ENCODE measurements at places on chromosomes 2 and 18. TPM values are rescaled to one million over a fixed set of nuclear protein-coding genes. Genes with fewer than 3 reads are reported as not detected.

Gene CD8B2
- not detected for total RNA-seq

Gene SERPINB10
- total RNA-seq = not detected

Gene IHH
- total RNA-seq = 0.22 TPM

DNA sequence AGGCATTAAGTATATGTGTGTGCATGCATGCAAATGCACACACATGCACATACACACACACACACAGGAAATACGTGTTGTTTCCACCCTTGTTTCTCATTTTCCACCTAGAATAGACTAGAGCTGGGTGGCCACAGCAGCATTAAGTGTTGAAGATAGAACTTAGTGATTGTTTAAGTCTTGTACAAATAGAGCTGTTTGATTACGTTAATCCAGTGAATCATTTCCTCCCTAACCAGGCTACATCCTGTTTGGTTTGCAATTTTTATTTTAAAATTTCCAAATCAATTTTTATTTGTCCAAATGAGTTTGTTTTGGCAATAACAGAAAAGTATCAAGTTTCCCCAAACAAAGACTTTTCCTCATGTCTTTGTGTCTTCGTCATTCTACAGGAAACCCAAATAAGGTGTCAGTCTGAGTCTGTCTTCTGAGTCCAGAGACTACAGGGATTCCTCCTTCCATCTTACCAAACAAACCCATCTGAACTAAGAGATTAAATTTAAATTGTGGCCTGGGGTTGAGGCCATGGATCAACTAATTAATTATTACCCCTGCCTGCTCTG lies 74.6 kb upstream of the GALNT5 start:
- H3K36me3 ChIP-seq = no peaks in the 10 kb centered on the region
- H3K27ac ChIP-seq = no peak overlapping the region
- H3K4me3 ChIP-seq = no peak overlapping the region
- no peaks in the 10 kb centered on the region for H3K27me3 ChIP-seq
- H3K4me1 ChIP-seq = no peaks in the 10 kb centered on the region

DNA sequence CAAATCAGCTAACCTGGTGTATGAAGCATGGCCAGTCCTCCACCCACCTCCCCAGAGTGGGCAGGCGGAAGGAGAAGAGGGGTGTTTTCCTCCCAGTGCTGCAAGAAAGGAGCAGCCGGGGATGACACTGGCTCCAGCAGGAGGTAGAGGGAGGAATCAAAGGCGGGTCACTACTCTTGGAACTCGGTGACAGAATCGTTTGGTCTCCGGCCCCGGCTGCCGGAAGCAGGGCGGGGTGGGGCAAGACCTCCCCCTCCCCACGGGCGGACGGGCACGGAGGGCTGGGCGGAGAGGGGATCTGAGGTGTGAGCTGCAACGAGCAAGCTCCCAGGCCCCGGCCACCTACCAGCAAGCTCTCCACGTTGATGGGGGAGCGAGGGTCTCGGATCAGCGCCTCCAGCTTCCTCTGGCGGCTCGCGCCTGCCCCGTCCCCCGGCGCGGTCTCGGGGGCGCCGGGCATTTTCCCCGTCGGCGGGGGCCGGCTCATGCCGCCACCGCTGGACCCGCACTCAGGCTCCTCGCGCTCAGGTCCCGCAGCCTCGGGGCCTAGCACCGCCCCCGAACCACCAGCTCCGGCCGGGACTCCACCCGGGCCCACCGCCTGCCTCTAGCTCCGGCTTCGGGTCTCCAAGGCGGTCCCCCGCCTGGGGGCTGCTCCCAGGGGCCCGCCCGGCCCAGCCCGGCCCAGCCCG lies 640 bp downstream of the ROCK2 start:
- H3K36me3 ChIP-seq = no peaks in the 10 kb centered on the region
- peak; percentile 52 for DNase-seq
- H3K4me1 ChIP-seq = peaks cover 19% of the 10 kb centered on the region
- H3K27ac ChIP-seq = peak overlapping the region; percentile 67

DNA sequence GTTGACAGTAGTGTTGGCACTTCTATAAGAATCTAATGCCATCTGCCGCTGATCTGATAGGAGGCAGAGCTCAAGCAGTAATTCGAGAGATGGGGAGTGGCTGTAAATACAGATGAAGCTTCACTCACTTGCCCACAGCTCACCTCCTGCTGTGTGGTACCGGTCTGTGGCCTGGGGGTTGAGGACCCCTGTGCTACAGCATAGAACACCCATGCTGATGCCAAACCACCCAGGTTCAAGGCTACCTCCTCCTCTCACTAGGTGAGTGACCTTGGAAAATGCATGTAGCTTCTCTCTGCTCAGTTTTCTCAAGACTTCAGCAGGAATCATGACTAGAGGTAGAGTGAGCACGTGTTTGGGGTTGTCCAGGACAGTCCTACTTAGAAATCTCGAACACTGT lies 263.4 kb downstream of the SH3BP4 start:
- peaks cover 10% of the 10 kb centered on the region for H3K27me3 ChIP-seq
- no peak for DNase-seq
- no peaks in the 10 kb centered on the region for H3K36me3 ChIP-seq
- H3K4me3 ChIP-seq = no peak overlapping the region
- no peak overlapping the region for H3K27ac ChIP-seq

GRCh38 chr2:9805435-9806297 lies 37.6 kb upstream of the TAF1B start:
- H3K36me3 ChIP-seq = no peaks in the 10 kb centered on the region
- no peak for DNase-seq
- no peaks in the 10 kb centered on the region for H3K4me1 ChIP-seq
- no peak overlapping the region for H3K4me3 ChIP-seq
- no peaks in the 10 kb centered on the region for H3K27me3 ChIP-seq

DNA sequence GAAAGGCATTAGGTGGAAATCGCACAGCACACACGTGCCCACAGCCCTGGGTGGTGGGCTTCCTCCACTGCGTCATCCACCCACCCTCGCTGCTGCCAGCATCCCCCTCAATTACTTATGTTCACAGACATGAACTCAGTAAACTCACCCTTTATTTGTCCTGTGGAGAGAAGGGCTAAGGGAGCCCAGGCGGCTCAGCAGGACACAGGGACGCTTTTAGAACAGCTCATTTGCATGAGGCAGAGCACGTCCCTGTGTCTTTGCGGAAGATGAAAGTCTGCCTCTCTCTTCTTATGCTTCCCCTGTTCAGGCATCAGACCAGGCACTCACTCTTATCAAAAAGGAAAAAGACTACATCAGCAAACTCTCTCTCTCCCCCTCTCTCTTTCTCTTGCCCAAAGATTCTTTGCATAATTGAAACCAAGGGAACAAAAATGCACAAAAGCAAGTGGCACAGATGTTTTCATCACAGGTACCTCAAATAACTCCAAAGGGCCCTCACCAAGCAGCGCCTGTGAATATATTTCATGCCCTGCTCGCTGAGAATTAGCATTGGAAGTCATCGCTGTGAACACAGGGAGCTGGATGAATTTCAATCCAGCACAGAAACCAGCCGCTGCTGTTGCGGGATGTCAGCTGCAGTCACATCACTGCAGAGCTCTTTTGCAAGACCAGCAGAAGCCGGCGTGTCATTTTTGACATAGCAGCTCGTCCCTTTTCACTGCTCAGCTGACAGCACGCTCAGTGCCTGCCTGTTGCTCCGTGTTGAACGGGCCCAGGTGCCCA lies 376.3 kb upstream of the MYT1L start:
- H3K4me1 ChIP-seq = no peaks in the 10 kb centered on the region
- no peak for DNase-seq
- H3K27ac ChIP-seq = no peak overlapping the region
- no peaks in the 10 kb centered on the region for H3K27me3 ChIP-seq

- no peak for DNase-seq
- H3K36me3 ChIP-seq = no peaks in the 10 kb centered on the region
- peaks cover 10% of the 10 kb centered on the region for H3K27me3 ChIP-seq
- H3K4me3 ChIP-seq = no peak overlapping the region
Measured at GRCh38 chr2:126899616-126900185, 1.0 kb downstream of the TEX51 start.

GRCh38 chr18:37575646-37576045 lies 10.0 kb upstream of the CELF4 start:
- H3K36me3 ChIP-seq = no peaks in the 10 kb centered on the region
- H3K27ac ChIP-seq = no peak overlapping the region
- H3K4me1 ChIP-seq = no peaks in the 10 kb centered on the region
- H3K4me3 ChIP-seq = no peak overlapping the region

DNA sequence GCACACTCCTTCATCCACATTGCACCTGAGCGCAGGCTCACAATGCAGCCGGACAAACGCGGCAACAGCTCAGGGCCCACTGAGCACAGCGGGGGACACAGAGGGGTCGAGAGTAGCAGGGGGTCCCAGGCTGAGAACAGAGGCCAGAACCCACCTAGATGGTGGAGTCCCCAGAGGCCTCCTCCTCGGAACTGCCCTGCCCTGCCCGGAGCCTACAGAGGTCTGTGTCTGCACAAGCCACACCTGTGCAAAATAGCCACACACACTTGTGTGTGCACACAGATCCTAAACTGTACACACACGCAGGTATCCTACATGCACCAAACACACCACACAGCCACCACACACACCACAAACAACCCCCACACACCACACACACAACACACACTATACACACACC lies 72.8 kb downstream of the TMEM18 start:
- no peak overlapping the region for H3K27ac ChIP-seq
- DNase-seq = no peak
- peaks cover 8% of the 10 kb centered on the region for H3K27me3 ChIP-seq

- no peak overlapping the region for H3K27ac ChIP-seq
- DNase-seq = no peak
- H3K27me3 ChIP-seq = no peaks in the 10 kb centered on the region
- H3K36me3 ChIP-seq = no peaks in the 10 kb centered on the region
Measured at GRCh38 chr18:48762836-48763718, 187.7 kb downstream of the SMAD7 start.

GRCh38 chr2:207683879-207684627 lies 27.4 kb upstream of the CCNYL1 start:
- no peaks in the 10 kb centered on the region for H3K27me3 ChIP-seq
- H3K4me1 ChIP-seq = no peaks in the 10 kb centered on the region
- no peak for DNase-seq
- H3K27ac ChIP-seq = no peak overlapping the region

DNA sequence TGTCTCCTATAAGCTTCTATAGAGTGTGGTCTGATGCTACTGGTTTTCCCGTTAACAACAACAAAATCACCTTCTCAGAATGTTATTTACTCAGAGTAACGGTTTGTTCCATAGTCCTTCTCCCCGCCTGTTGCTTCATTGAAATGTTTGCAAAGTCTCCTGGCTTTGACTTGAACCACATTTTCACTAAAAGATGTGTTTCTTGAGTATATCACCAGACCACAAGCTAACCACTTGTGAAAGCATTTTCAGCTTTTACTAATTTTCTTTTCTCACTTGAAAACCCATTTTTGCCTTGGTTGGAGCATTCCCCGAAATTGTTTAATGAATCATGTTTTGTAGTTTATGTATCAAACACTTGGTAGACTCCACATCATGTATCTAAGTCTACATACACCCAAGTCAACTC lies 121.2 kb downstream of the DPP4 start:
- no peaks in the 10 kb centered on the region for H3K4me1 ChIP-seq
- H3K4me3 ChIP-seq = no peak overlapping the region
- H3K36me3 ChIP-seq = no peaks in the 10 kb centered on the region

All from B cell (primary cell).